ENCODE measurements at places on chromosomes 13 and 19.

DNA sequence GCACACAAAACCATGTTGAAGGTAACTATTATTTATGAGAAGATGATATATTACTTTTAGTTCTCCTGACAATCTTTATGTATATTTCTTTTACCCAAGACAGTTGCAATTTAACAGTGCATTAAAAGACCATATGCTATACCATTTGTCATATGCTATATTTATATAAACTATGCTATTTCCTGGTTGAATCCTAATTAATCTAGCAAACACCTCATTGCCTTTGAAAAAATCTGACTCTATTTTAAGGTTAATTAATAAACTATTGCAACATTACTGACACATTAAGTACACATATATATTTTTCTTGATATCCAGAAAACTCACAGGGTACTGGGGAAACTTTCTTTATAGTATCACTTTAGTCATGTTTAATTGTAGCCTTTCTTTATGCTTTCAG, 649.4 kb upstream of the PCDH20 start:
- no peak for DNase-seq

GRCh38 chr19:41787055-41787454, 9.3 kb upstream of the CEACAM3 start:
- no peak for DNase-seq

- no peak for DNase-seq
Measured at GRCh38 chr19:10544242-10544752, 593 bp downstream of the ATG4D start.

- no peak for DNase-seq
Measured at GRCh38 chr13:97497400-97497799, 63.4 kb downstream of the RAP2A start.

DNA sequence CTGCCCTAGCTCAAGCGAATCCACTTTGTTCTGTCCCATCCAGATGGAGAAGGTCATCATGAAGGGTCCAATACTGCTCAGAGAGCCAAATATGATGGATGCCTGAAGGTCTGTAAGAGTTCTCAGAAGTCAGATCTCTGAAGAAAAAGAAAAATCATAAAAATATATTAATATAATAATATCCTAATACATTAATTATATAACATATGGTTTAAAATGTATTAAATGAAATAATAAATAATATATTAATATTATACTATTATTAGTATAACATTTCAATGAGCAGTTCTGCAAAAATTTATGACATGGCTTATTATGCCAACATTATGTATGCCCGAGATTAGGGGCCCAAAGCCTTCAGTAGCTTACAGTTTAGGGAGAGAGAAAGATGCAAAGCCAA, 78.2 kb upstream of the GPR12 start:
- no peak for DNase-seq

- no peak for DNase-seq
Measured at GRCh38 chr13:39542361-39542760, 60.6 kb downstream of the LHFPL6 start.

- DNase-seq = no peak
Measured at GRCh38 chr13:99564386-99564785, 63.1 kb downstream of the TM9SF2 start.

- no peak for DNase-seq
Measured at GRCh38 chr13:31786011-31786410, 46.7 kb downstream of the RXFP2 start.

DNA sequence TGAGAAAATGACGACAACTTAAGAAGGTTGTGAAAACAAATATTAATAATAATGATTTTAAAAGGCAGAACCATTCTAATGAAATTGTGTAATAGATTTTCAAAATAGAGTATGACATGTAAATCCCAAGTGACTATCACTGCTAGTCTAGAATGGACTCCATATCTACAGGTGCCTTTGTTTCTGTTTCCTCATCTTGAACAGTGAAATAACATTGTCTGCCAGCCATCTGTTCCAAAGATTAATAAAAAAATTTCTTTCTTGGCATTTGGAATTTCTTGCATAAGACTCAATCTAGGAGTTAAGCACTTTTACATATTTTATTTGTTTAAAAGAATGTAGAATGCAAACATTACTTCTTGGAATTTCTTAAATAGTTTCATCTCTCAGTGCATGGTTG, 520.1 kb upstream of the ARGLU1 start:
- DNase-seq = no peak

DNA sequence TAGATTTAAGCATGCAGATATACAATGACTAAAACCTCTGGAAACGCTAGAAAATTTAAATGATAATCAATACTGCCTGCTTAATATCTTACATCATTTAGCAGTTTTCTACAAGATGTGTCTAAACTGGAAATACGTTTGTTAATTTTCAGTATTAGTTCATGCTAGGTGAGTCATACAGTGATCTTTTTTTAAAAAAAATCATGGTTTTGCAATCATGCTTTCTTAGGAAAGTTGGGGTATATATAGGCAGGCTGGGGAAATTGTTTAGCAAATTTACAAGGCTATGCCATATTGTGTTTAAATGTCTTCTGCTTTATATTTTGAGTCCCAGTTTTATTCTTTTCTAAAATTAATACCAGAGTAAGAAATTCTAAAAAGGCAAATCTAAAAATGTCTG, 245.4 kb upstream of the SPRY2 start:
- no peak for DNase-seq

DNA sequence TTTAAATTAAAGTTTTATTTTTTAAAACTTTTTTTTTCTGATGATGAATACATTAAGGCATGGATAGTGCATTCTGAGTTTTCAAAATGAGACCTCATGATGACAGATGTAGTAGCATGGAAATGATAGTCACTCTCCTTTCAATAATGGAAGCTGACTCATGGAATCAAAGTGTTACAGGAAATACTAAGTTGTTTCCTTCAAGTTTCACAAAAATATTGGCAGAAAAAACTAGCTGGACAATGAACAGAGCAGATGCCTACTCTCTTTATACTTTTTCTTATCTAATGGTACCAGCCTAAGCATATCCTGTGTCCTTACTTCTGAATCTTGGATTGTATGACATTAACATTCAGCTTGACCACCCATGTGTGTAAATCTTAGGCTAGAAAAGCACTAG, 1337.3 kb downstream of the PCDH9 start:
- DNase-seq = no peak

GRCh38 chr19:45778010-45778661, 4.2 kb downstream of the DMPK start:
- DNase-seq = no peak

GRCh38 chr13:36766295-36766694, 52.7 kb upstream of the RFXAP start:
- DNase-seq = no peak

DNA sequence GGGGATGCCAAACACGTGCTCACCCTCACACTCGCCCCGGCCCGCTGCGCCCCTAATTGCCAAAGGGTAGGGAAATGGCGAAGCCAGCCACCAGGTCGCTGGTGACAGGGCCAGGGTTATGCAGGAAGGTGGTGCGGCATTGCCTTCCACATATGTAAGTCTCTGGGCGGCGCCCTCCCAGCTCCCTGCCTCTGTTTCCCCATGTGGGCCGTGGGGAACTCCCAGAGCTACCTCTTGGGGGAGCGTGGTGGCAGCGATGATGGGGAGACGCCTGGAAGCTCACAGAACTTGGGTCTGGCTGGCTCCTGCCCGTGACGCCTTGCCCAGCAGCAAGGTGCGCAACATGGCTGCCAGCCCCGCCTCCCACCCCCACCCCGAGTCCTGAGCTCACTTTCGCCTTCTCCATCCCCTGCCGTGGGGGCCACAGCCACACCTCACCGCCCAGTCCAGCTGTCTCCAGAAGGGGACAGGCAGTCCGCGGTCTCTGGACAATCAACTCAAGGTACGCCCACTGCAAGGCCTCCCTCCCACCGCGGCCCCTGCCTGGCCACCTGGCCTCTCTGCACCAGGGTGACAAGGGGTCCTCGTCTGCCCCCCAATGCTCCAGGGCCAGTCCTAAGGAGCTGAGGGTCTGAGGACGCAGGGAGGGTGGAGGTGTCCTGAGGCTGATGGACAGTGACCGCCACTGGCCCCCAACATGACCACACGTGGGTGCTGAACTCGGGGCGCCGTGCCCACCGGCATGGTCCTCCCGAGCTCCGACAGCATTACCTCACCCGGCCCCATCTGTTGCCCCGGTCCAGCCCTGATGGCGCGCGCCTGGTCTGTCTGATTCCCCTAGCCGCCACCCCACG, 6.6 kb downstream of the C19orf25 start:
- DNase-seq = no peak

- no peak for DNase-seq
Measured at GRCh38 chr19:15014579-15014978, 34.7 kb upstream of the CASP14 start.

DNA sequence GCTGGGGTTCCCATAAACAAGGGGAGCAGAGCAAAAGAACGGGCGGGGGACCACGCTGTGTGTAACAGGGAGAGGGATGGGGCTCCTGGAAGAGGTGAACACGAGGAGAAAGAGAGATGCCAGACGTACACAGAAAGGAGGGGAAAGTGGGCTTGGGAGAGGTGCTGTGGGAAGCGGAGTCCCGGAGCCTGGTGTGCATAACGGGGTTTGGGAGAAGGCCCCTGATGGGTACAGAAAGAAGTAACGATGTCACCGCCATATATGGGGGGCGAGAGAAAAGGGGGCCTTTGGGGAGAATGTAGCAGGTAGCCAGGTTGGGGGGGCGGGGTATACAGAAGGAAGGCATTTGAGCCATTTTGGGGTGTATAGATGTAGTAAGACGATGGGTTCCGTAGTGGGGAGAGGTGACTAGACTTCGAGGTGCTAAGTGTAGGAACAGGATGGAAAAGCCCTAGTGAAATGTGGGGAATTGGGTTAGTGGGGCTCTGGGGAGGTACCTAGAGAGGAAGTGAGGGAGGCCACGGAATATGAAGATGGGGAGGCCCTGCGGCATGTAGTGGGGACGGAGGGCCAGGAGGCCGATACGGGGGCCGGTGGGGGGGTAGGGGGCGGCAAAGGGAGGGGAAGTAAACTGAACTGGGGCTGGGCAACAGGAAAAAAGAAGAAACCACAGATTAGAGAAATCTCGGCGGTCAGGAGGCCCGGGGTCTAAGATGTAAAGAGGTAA, 787 bp downstream of the ZNF580 start:
- no peak for DNase-seq

- no peak for DNase-seq
Measured at GRCh38 chr19:33799476-33799875, 2.8 kb downstream of the KCTD15 start.

DNA sequence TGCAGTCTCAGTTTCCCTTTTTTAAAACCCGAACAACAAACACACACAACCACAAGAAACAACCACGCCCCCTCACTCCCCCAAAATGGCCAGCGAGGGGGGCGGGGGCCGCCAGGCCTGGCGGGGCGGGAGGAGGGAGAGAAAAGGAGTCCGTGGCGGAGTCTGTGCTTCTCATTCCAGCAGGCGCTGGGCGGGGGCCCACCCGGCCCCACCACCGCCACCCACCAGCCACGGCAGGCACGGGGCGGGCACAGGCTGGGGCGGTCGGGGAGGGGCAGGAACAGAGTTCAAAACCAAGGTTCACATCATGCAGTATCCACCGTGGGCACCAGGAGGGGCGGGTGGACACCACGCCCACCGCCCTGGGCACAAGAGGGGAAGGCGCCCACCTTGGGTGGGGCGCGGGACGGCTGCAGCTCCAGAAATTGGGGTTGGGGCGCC, 12.9 kb downstream of the DPF1 start:
- no peak for DNase-seq

DNA sequence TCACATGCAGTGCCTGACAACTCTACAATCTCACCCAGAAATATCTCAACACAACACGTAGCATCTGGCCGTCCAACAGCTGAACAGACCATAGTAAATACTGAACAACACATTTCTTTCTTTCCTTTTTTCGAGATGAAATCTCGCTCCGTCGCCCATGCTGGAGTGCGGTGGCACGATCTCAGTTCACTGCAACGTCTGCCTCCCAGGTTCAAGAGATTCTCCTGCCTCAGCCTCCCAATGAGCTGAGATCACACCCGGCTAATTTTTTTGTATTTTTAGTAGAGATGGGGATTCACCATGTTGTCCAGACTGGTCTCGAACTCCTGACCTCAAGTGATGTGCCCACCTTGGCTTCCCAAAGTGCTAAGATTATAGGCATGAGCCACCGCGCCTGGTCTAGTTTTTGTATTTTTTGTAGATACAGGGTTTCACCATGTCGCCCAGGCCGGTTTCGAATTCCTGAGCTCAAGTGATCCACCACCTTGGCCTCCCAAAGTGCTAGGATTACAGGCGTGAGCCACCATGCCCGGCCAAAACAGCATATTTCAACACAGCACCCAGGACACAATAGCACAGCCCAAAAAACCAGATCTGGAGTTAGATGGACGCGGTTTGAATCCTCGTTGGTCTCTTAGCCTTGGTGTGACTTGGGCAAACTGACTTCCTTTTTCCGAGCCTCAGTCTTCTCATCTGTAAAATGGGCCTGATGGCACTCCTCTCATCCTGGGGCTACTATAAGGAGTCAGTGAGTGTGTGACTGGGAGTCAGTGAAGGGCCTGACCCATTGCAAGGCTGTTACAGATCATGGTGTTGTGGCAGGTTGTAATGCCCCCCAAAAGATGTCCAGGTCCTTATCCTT, 22.6 kb downstream of the CYP2A6 start:
- no peak for DNase-seq

DNA sequence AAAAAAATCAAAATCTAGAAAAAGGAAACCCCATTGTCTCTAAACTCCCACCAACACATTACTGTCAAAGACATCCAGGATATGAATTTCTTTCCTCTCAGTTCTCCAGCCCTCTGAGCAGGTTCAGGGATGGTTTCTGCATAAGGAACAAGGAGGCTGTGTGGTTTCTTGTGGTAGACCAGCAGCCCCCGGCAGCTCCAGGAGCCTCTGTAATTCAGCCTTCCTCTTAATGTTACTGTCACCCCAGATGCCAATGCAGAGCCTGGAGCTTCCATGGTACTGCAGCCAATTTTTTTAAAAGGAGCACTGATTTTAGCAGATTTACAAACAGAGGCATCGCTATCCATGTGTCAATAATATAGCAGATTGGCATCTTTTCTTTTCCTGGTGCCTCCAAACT, 100.6 kb upstream of the FAM216B start:
- DNase-seq = no peak

GRCh38 chr13:32212421-32212820, 102.7 kb downstream of the ZAR1L start:
- DNase-seq = no peak

GRCh38 chr19:31436121-31436776, 87.0 kb upstream of the TSHZ3 start:
- no peak for DNase-seq

DNA sequence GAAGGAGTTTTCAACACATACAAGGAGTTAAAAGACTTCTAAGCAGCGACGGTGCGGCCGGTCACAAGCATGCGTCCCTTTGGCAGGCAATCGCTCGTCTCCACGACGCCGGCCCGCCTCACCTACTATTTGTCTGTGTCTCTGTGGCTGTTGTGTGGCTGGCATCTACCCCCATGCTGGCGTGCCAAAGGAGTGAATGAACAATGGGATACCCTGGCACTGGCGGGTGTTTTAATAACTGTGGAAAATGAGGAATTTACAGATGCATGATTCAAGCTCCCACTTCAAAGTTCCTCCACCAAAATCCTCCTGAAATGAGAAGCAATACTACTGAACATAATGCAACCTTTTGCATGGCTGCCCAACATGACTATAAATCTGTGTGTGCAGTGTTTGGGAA, 176.6 kb downstream of the KLF5 start:
- DNase-seq = no peak

Data from stimulated activated CD4-positive, alpha-beta T cell treated with anti-CD3 and anti-CD28 coated beads, Interleukin-1b, Interleukin-23, amount 100 ng/mL, for 1 hour (primary cell).